Myocyte (in vitro differentiated cells): ENCODE measurements at places on chromosomes 3 and 15. TPM values are rescaled to one million over a fixed set of nuclear protein-coding genes. Genes with fewer than 3 reads are reported as not detected.

Gene CCDC39
- total RNA-seq = 0.05 TPM in 1 of 2 replicates, not detected in the other

Gene PLA2G4E
- total RNA-seq = not detected in 2 replicates

Gene ALCAM
- 16.9 and 26.5 TPM in 2 replicates for total RNA-seq

Gene SERINC4
- 0.10 TPM in 1 of 2 replicates, not detected in the other for total RNA-seq

Gene MESP1
- 0.75 and 1.0 TPM in 2 replicates for total RNA-seq
